Hepatocyte (in vitro differentiated cells): ENCODE measurements at places on chromosomes 2 and 18.

- DNase-seq = no peak
These were observed 68.8 kb downstream of the CLHC1 start for GRCh38 chr2:55163274-55163721.

DNA sequence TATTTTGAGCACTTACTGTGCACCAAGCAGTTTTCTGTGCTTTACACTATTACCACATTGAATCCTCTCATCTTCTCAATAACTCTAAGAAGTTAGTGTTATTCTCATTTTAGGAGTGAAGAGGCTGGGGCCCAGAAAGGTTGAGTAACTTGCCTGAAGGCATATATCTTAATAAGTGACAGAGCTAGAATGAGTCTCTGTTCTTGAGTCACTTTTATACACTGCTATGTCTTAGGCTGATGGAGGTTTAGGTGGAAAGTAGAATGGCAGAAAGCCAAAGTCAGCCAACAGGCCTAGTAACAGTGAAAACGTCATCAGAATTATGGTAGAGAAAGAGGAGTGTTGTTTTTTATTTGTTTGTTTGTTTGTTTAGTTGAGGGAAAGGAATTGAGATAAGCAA lies 27.9 kb upstream of the RPE start:
- no peak for DNase-seq

GRCh38 chr2:105194022-105194675 lies 47.4 kb upstream of the GPR45 start:
- DNase-seq = no peak

GRCh38 chr2:216877085-216877484 lies 17.2 kb upstream of the TNP1 start:
- DNase-seq = no peak
